ENCODE measurements at places on chromosomes 1 and 21.
A peak's percentile ranks its signal among the peaks of the same experiment; 100 is the strongest.

- DNase-seq, result peak; percentile 62
These were observed 35.7 kb downstream of the DPT start for GRCh38 chr1:168693197-168693871.

DNA sequence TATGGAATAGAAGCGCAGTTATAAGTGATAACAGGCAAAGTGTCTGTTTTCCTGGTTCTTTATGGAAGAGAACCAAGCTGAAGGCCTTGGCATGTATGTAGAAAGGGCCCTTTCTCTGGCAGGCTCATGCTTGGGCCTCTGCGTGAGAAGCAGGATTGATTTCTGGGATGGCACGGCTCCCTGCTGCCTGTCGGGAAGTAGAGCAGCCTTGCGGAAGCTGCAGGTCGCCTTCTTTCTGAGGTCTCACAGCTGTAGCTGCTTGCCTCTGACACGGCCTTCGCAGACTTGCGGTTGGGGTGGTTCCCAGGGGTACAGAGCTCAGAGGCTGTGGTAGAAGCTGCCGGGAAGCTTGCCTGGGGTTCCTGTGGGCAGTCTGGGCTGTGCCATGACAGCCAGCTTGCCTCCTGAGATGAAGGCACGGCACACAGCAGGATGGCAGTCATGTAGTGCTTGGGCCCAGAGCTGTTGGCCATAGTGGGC lies 39.4 kb downstream of the TRAPPC10 start:
- DNase-seq, result no peak

- peak; percentile 55 for DNase-seq
These were observed 22.9 kb downstream of the UMODL1 start for GRCh38 chr21:42093991-42094421.

GRCh38 chr21:34200288-34200905 lies 127.0 kb downstream of the MRPS6 start:
- DNase-seq, result no peak

DNA sequence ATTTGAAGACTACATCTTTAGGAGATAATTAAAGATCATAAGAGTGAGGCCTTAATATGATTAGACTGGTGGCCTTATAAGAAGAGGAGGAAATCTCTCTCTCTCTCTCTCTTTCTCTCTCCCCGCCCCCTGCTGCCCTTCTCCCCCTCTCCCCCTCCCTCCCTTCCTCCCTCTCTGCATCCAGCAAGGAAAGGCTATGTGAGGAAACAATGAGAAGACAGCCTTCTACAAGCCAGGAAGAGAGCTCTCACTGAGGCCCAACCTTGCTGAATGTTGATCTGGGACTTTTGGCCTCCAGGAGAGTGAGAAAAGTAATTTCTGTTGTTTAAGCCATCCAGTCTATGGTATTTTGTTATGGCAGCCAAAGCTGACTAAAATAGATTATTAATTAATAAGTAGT lies 21.6 kb downstream of the FOXD3 start:
- DNase-seq, result no peak

- peak; percentile 52 for DNase-seq
These were observed 30.0 kb upstream of the EPS8L3 start for GRCh38 chr1:109793486-109794318.

GRCh38 chr1:96749618-96750017 lies 28.0 kb downstream of the PTBP2 start:
- DNase-seq, result no peak

GRCh38 chr1:158283965-158284364 lies 5.8 kb upstream of the CD1C start:
- no peak for DNase-seq

DNA sequence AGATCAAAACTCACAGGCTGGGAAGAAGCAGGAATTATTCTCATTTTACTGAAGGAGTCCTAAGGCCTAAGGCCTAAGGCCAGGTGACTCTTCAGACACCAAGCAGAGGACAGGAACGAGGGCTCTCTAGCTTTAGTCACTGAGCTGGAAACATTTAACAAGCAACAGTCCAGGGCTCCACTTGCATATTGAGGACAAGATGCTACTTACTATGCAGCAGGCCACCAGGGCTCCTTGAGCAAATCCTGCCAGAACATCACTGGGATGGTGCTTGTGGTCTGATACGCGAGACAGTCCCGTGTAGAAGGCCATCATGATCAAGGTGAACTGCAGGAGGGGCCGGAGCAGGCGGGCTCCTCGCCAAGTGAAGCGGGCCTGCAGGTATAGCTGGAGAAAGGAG lies 67.6 kb downstream of the PLPP3 start:
- DNase-seq, result no peak

GRCh38 chr1:91778964-91779363 lies 107.0 kb downstream of the TGFBR3 start:
- DNase-seq, result no peak

DNA sequence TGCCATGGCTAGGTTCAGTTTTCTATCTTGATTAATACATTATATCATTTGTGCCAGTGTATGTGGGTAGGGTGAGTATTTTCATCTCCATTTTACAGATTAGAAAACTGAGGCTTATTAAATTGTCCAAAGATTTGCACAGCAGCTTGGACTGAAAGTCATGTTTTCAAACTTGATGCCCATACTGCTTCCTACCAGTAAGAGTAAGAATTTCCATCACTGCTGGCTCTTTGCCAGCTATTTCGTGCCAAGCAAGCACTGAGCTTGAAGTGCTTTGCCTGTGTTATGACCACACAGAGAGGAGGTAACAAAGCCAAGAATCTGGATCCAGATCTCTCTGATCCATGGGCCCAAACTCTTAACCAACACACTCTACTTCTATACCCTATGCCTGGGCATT lies 295.0 kb downstream of the VAV3 start:
- DNase-seq, result no peak

- DNase-seq, result no peak
These were observed 21.9 kb downstream of the RHEX start for GRCh38 chr1:206074839-206075238.

DNA sequence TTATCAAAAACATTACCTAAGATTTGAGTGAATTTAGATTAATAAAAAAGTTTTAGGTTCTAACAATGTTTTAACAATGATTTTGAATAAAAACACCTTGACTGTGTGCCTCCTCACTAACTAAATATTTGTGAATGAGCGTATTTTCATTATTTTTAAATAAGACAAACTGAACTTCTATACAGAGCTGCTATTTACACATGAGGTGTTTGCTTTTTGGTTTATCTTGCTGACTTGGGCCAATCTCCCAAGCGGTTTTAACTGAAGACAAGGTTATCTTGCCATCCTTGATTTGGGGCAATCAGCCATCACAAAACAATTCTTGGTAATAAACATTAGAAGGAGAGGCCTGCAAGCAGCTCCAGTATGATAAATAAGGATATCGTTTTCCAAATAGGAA lies 108.2 kb upstream of the NRIP1 start:
- DNase-seq, result no peak
